ENCODE measurements at places on chromosomes 13 and 19. TPM values are rescaled to one million over a fixed set of nuclear protein-coding genes. Genes with fewer than 3 reads are reported as not detected.

CASP14 gene
- total RNA-seq, result not detected

ZNF560 gene
- total RNA-seq, result 2.8 TPM

PTH2 gene
- total RNA-seq, result not detected

GDF15 gene
- 98.2 TPM for total RNA-seq

LDLR gene
- total RNA-seq, result 584 TPM

SLC8A2 gene
- not detected for total RNA-seq

POGLUT2 gene
- total RNA-seq, result 8.5 TPM

IFT88 gene
- 18.4 TPM for total RNA-seq

CCDC61 gene
- total RNA-seq, result 11.3 TPM

C1QTNF9 gene
- total RNA-seq, result not detected

SPRY2 gene
- 30.4 TPM for total RNA-seq

TBXA2R gene
- total RNA-seq, result 5.6 TPM

CHST8 gene
- total RNA-seq, result not detected

LHB gene
- not detected for total RNA-seq

NANOS3 gene
- 0.43 TPM for total RNA-seq

ZNF737 gene
- total RNA-seq, result 2.6 TPM

KLK11 gene
- not detected for total RNA-seq

ZNF471 gene
- total RNA-seq, result 1.7 TPM

KLK15 gene
- total RNA-seq, result not detected

ZNF99 gene
- not detected for total RNA-seq

ZNF135 gene
- 2.7 TPM for total RNA-seq

LAIR1 gene
- not detected for total RNA-seq

CTU1 gene
- 5.9 TPM for total RNA-seq

PLA2G4C gene
- total RNA-seq, result 6.7 TPM

GMIP gene
- total RNA-seq, result 10.7 TPM

FCAR gene
- total RNA-seq, result not detected

MUC16 gene
- total RNA-seq, result not detected

CD79A gene
- total RNA-seq, result not detected

PLEKHA4 gene
- 6.3 TPM for total RNA-seq

PALM gene
- 0.72 TPM for total RNA-seq

RNF225 gene
- 0.43 TPM for total RNA-seq

FPR2 gene
- not detected for total RNA-seq

CERS1 gene
- 0.66 TPM for total RNA-seq

CCDC8 gene
- total RNA-seq, result 14.9 TPM

CATSPERD gene
- not detected for total RNA-seq

DAND5 gene
- total RNA-seq, result not detected

ZNF418 gene
- 3.1 TPM for total RNA-seq

CEACAM1 gene
- not detected for total RNA-seq

ZNF260 gene
- total RNA-seq, result 8.1 TPM

COL4A2 gene
- 781 TPM for total RNA-seq

ZNF506 gene
- 6.6 TPM for total RNA-seq

KL gene
- total RNA-seq, result not detected

CILP2 gene
- 0.14 TPM for total RNA-seq

PROZ gene
- total RNA-seq, result not detected

C1QTNF9B gene
- total RNA-seq, result not detected

ZNF83 gene
- total RNA-seq, result 23.9 TPM

SHANK1 gene
- 4.9 TPM for total RNA-seq

THSD1 gene
- total RNA-seq, result 9.6 TPM

CEACAM16 gene
- total RNA-seq, result not detected

NBEA gene
- total RNA-seq, result 4.0 TPM

ZNF416 gene
- 6.3 TPM for total RNA-seq

FBXL12 gene
- total RNA-seq, result 41.6 TPM

CDC34 gene
- 148 TPM for total RNA-seq

IGFL2 gene
- not detected for total RNA-seq

MATK gene
- not detected for total RNA-seq

RFPL4A gene
- not detected for total RNA-seq

PSG1 gene
- total RNA-seq, result 0.44 TPM

C13orf46 gene
- 0.44 TPM for total RNA-seq

CKAP2 gene
- total RNA-seq, result 4.4 TPM
